ENCODE measurements at places on chromosomes 6 and 20.

GRCh38 chr20:63381781-63382431 lies 20.8 kb upstream of the CHRNA4 start:
- no peak for DNase-seq

GRCh38 chr6:55708711-55709110 lies 129.7 kb upstream of the HMGCLL1 start:
- no peak for DNase-seq

- no peak for DNase-seq
Observed at GRCh38 chr6:32559747-32560146, 29.7 kb upstream of the HLA-DRB5 start.

- no peak for DNase-seq
Observed at GRCh38 chr6:21608601-21609000, 15.1 kb downstream of the SOX4 start.

DNA sequence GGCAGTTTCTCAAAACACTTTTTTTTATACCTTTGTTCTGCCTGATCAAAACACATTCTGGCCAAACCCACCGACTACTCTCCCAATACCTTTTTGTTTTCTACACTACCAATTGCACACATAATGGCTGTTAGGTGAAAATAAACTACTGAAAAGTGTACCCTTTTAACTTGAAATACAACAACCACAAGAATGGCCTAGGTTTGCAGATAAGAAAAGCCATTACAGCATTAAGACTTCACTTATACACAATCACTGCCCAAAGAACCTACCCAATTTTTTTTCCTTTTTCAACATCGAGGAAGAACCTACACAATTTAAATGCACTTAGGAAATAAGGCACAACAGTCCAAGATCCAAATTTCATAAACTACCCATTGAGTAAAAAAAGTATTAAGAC lies 1.8 kb downstream of the SEC63 start:
- no peak for DNase-seq

GRCh38 chr20:64033981-64034493 lies 1.9 kb upstream of the C20orf204 start:
- DNase-seq = no peak

DNA sequence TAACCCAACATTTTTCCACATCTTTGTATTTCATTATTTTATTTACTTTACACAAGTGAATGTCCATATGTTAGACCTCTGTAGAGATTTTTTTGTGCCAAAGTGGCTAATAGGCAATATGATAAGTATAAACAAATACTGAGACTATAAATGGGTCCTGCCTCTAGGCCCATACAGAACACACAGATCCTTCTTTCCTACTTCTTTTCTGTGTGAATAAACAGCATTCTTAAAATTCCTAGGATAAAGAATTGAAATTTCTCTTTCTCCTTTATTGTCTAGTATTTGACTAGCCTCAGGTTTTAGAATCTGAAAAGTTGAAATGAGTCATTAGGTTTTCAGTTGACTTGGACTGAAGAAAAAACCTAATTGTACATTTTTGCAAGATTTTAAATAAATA lies 46.3 kb upstream of the HS3ST5 start:
- no peak for DNase-seq

DNA sequence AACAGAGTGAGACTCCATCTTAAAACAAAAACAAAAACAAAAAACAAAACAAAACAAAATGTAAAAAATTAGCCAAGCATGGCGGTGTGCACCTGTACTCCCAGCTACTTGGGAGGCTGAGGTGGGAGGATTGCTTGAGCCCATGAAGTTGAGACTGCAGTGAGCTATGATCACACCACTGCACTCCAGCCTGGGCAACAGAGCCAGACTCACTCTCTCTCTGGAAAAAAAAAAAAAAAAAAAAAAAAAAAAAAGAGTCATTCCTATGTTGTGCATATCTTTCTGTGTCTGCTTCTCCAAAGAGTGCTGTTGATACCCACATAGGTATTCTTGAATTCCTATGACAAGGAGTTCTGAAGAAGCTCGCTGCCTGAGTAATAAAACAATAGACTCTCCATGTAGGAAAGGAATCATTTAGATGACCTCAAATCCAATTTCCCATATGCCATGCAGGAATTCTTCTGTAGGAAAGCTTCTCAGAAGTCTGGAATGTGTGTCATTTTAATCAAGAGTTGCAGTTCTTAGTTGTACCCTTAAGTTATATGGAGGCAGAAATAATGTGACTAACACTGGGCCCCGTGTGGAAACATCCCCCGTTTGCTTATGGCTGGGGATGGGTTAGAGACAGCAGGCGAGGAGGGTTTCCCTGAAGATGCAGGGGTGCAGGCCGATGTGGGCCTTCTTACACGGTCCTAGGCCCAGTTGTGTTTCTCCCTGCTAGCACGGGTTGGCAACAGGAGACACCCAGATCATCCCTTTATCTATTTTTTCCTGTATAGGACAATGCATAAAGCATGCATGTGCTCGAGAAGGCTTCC lies 79.4 kb downstream of the ZDHHC14 start:
- DNase-seq = no peak

DNA sequence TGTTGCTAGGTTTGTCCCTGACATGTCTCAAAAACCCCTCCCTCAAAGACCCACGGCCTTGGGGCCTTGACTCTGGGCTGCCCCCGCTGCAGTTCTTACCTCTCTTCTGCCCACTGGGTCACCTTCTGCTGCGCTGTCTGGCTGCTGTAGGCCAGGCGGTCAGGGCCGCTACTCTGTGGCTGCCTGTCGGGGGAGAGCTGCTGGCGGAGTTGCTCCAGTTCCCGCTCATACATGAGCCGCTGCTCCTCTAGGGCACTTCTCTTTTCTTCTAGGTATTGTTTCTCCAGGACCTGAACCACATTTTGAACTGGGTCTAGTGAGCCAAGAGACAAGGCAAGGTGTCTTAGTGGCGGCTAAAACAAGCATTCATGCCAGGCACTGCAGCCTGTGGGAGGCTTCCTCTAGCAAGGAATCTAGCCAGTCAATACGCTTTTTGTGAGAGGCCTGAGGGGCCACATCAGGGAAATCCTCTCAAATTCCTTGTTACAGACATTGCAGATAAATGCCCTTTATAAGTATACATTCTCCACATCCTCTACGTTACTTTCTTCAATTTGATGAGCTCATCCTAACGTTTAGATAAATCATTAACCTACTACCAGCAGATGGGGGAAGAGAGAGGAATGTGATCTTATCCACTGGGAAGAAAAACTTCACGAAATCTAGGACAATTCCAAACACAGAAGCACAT lies 110.3 kb upstream of the NUP153 start:
- DNase-seq = no peak

GRCh38 chr6:166830185-166830890 lies 126.0 kb downstream of the RNASET2 start:
- DNase-seq = no peak

DNA sequence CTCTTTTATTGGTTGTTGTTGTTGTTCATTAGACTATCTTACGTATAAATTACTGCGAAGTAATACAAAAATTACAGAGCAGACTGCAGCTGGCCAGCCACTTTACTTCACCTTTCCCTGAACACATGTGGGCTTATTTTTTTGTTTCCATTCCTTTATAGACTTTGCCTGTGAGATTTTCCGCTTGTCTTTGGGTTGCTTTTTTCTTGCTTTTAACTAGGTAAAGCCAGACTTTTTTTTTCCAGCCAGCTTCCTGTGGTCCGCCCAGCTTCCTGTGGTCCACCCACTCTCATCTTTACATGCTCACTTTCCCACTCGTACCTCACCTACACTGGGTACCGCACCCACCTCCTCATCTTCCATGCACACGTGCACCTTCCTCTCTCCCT lies 79.0 kb downstream of the IPCEF1 start:
- DNase-seq = no peak

GRCh38 chr6:83536034-83536646 lies 23.8 kb downstream of the PRSS35 start:
- DNase-seq = no peak

DNA sequence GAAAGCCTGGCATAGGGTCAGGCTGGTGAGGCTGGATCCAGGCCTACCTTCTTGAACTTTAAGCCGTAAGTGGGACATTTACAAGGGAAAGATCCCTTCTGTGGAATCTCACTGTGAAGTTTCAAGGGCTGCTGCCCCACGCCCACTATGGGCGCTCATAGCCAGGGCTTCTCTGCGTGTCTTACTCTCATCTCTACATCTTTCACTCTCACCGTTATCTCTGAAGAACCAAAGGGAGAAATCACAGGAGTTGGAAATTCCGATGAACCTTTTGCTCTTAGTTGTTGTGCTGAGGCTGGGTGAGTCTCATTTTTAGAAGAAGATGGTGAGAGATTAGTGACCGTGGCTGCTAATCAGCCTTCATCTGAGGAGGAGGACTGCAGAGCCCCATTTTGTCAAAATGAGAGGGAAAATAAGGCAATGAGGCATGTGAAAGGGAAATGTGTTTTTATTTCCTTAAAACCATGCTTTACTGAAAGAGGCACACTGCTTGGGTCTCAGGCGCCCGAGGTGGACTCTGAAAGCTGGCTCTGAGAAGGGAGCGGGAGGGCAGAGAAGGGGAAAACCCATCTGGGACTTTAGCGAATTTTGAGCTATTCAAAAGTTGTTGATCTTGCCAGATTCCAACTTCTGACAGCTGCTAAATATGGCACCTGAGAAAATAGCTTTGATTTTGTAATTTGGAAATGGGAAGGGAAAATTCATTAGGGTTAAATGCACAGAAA lies 301.5 kb downstream of the CLIC5 start:
- DNase-seq = no peak

GRCh38 chr6:27472182-27472616 lies 706 bp downstream of the ZNF184 start:
- DNase-seq = no peak
